ENCODE measurements at places on chromosomes 7 and 10.

DNA sequence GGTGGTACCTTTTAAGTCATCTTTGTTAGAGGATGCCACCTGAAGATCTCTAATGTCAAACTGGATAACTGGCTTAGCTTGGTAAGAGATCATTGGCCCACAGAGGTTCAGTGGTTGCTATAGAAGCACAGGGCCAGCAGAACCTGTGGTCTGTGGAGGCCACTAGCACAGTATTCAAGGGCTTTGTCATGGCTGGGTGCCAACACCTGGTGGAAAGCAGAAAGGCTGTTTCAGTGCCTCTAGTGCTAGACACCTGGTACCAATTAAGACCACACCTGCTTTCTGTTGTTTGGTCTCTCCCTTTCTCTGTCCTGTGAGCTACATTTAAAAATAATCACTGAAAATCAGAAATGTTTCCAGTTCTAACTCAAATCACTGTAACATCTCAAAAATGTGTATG, 10.0 kb upstream of the PCGF5 start:
- H3K4me3 ChIP-seq: no peak overlapping the region
- no peaks in the 10 kb centered on the region for H3K27me3 ChIP-seq
- DNase-seq: no peak

GRCh38 chr10:69202332-69202731, 17.8 kb upstream of the HKDC1 start:
- H3K4me1 ChIP-seq: no peaks in the 10 kb centered on the region
- no peak overlapping the region for H3K4me3 ChIP-seq
- 0 out of 2 replicates have a peak overlapping the region, but pooled peaks have one; percentile 7 for H3K27ac ChIP-seq
- peak; percentile 30 for DNase-seq
- no peaks in the 10 kb centered on the region for H3K27me3 ChIP-seq

DNA sequence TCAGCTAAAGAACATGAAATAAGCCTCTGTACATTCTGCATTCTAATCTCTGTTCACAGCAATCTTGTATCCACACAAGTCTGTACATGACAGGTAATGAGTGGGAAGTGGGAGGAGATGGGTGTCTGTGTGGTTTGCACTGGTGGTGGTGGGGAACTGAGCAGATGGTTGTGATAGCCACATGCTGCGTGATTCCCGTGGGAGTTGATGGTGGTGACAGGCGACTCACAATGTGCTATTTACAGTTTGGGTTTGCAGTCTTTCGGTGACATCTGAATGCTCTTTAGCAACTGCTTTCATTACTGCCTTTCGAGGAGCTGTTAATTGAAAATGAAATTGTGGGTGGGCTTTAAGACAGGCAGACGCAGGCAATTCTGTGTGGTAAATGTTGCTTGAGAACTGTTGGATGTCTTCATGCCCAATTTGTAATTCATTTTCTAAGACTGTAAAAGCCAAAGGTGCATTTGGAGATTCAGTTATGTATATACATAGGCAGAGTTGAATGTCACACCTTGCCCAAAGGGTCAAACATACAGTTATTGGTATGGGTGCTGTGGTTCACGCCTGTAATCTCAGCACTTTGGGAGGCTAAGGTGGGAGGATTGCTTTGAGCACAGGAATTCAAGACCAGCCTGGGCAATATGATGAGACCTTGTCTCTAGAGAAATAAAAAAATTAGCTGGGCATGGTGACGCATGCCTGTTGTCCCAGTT, 308.2 kb downstream of the AUTS2 start:
- no peaks in the 10 kb centered on the region for H3K27me3 ChIP-seq
- no peaks in the 10 kb centered on the region for H3K36me3 ChIP-seq
- DNase-seq: peak; percentile 3
- no peak overlapping the region for H3K4me3 ChIP-seq
- no peaks in the 10 kb centered on the region for H3K4me1 ChIP-seq

DNA sequence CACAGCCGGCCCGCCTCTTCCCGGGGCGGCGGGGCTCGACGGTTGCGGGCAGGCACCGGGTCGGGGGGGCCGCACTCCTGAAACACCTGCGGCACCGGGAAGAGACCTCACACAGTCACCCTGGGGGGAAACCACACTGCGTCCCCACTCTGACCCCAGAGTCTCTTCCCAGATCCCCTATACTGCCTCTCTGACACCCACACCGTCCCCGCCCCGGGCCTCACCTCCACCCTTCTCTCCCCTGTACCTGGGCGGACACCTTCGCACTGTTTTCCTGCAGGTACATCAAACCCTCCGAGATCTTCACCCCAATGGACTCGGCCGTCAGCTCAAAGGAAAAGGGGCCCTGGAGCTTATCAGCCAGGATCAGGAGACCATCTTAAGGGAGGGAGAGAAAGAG, 3.4 kb upstream of the GAL3ST4 start:
- DNase-seq: no peak
- peaks cover 11% of the 10 kb centered on the region for H3K27me3 ChIP-seq
- H3K36me3 ChIP-seq: no peaks in the 10 kb centered on the region

DNA sequence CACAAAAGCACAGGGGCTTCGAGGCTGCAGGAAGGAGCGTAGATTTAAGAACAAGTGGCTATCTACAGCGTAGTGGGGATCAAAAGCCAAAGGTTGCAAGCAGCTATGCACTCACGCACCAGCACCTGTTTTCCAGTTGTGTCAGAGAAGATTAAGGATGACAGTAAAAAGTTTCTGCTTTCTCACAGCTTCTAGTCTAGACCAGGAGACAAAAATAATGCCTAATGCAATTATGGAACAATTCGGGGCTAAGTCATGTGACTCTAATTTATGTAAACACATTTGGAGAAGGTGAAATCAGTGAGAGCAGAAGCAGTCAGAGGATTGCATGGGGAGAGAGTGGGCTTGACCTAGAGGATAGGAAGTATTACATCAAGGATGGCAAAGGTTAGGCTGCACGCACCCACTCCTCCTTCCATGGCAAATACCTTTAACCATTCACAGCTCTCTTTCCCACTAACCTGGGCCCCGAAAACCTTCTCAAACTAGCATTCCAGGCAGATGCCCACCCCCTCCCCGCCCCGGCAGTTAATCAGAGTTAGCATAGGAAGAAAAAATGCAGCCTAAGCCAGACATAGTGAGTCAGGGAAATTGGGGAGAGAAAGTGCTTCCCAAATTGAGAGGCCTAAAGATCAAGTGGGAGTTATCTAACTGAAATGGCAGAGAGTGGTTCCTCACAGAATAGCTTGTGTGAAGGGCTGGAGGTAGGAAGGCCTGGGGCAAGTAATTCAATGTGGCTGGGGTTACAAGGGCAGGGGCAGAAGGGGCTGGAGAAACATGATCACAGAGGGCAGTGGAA, 48.2 kb upstream of the GPAM start:
- H3K27ac ChIP-seq: no peak overlapping the region
- H3K36me3 ChIP-seq: no peaks in the 10 kb centered on the region
- peaks cover 62% of the 10 kb centered on the region for H3K4me1 ChIP-seq

DNA sequence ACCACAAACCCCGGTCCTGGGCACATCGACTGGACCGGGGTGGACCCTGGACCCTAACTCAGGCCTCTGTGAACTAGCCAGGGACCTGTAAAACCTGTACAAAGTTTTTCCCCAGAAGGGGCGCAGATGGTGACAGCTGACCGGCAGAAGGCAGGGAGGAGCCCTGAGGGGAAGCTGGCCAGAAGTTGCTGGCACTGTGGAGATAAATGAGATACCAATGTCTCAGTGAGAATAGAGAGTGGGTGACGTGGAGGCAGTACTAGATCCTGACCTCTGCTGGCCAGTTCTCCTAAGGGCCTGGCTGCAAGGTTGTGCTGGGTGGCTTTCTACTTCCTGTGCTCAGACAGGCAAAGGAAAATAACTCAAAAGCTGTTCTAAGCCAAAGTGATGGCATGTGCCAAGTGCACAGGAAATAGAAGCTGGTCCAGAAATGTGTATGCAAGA, 10.6 kb upstream of the TSPAN14 start:
- H3K4me1 ChIP-seq: no peaks in the 10 kb centered on the region
- H3K27me3 ChIP-seq: peaks cover 8% of the 10 kb centered on the region
- H3K4me3 ChIP-seq: no peak overlapping the region
- no peaks in the 10 kb centered on the region for H3K36me3 ChIP-seq
- no peak for DNase-seq

DNA sequence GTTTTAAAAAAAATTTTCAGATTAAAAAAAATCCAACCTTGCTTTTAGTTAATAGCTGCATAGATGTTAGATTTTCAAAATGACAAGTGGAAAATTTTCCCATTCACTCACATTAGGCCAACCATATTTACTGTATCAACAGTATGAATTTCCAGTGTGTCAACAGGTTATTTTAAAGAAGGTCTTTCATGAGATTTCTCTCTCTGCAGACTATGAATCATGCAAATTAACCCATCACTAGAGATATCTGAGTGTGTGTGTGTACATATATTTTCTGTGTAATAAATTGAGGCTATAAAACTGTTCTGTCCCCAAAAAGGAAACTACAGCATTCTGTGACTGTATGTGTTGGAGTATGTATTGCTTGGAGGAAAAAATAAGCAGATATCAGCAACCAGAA, 305.6 kb downstream of the ARL4A start:
- no peak overlapping the region for H3K4me3 ChIP-seq
- no peak for DNase-seq
- no peak overlapping the region for H3K27ac ChIP-seq

DNA sequence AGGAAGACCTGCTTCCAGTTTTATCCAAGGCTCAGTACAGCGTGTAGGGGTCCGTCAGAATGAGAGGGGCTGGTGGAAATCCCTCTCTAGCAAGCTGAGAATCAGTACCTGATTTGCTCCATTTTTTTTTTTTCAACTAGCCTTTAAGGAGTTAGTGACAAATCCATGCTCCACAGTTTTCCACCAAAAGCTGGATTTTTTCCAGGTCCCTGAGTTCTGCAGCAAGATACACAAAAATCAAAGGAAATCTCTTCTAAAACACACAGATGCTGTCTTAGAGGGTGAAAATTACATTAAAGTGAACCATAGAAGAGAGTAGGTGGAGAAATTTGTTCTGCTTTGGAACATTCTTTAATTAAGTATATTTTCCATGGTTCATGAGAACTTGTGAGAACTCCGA, 30.4 kb downstream of the MDFIC start:
- H3K36me3 ChIP-seq: no peaks in the 10 kb centered on the region
- no peaks in the 10 kb centered on the region for H3K27me3 ChIP-seq
- no peak overlapping the region for H3K27ac ChIP-seq
- H3K4me1 ChIP-seq: no peaks in the 10 kb centered on the region

- peak; percentile 81 for DNase-seq
- peak overlapping the region; percentile 40 for H3K27ac ChIP-seq
- no peaks in the 10 kb centered on the region for H3K36me3 ChIP-seq
- peak overlapping the region; percentile 90 for H3K4me3 ChIP-seq
Measured at GRCh38 chr7:73738220-73738611, 386 bp downstream of the ABHD11 start.

GRCh38 chr7:124796771-124797170, 31.2 kb upstream of the GPR37 start:
- H3K4me3 ChIP-seq: no peak overlapping the region
- H3K4me1 ChIP-seq: no peaks in the 10 kb centered on the region
- DNase-seq: no peak
- H3K27ac ChIP-seq: no peak overlapping the region

DNA sequence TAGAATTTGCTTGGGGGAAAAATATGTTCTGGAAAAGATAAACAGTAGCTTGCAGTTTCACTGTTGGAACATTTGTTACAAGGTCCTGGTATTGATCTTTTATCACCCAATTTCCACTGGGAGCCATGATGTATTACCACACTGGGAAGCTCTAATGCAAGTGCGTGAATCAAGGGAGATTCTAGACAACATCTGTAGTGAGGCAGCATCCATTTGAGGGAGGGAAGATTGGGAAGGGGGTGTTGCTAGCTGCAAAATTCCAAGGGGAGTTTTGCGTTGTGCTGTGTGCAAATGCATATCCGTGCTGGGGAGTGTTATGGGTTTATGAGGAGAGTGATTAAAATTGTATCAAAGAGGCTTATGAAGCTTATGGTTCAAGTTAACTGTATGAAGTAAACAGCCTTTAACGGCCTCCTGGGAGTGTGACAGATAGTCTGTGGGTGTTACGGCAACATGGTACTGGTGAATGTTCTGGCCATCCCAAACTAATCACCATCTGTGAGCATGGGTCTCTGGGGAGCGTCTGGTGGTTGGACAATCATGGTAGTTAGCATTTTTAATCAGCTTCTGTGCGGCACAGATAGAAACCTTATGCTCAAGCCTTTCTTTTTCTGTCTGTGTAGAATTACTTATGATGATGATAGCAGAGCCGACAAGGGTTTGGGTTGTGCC, 601.9 kb upstream of the GALNT17 start:
- no peaks in the 10 kb centered on the region for H3K4me1 ChIP-seq
- DNase-seq: no peak
- H3K27ac ChIP-seq: no peak overlapping the region
- 0 out of 2 replicates have a peak, but pooled peaks cover 7% of the 10 kb centered on the region for H3K27me3 ChIP-seq
- H3K36me3 ChIP-seq: no peaks in the 10 kb centered on the region

- H3K4me1 ChIP-seq: no peaks in the 10 kb centered on the region
- DNase-seq: peak; percentile 1
- no peaks in the 10 kb centered on the region for H3K36me3 ChIP-seq
- no peak overlapping the region for H3K27ac ChIP-seq
Measured at GRCh38 chr7:46109437-46109836, 188.4 kb upstream of the IGFBP3 start.

GRCh38 chr7:141610671-141611070, 59.5 kb downstream of the AGK start:
- no peak for DNase-seq
- no peaks in the 10 kb centered on the region for H3K27me3 ChIP-seq
- H3K36me3 ChIP-seq: peaks cover 6% of the 10 kb centered on the region

DNA sequence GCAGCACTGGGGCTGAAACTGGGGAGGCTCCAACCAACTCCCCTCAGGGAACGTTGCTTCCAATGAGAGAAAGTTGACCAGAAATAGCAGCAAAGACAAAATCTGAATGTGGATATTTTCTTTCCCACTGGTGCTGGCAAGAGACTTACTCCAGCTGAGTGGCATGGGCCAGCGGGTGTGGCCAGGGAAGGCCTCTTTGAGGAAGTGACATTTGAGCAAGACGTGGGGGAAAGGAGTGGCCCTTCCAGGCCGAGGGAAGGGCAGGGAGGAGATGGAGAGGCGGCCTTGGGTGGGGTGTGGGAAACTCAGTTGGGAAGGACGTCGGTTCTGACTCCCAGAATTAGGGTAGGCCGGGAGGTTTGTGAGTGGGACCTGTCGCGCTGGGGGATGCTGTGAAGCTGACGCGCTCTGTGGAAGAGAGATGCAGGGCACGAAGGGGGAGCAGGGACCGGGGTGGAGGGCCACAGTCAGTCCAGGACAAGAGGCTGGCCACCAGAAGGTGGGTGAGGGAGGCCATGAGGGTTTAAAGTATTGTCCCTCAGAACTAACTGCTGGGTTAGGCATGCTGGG, 96.7 kb upstream of the IKZF1 start:
- no peaks in the 10 kb centered on the region for H3K4me1 ChIP-seq
- no peak overlapping the region for H3K27ac ChIP-seq
- peaks cover 5% of the 10 kb centered on the region for H3K27me3 ChIP-seq
- DNase-seq: no peak

DNA sequence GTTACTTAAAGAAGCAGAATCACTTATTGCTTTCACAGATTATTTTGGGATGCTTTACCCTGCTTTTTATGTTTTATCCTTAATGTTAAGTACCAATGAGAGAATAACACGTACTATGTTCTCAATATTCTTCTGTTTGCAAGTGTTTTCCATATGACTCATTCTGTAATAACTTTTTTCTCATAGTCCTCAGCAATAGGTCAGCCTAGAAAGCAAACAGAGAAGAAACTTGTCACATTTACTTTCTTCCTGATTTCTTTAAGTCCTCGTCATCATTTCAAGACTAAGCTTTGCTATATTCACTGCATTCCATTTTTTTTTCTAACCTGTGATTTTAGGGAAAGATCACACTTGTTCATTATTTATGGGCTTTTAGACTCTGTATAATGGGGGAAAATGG, 6.8 kb upstream of the AGR2 start:
- peak; percentile 57 for DNase-seq
- peaks cover 7% of the 10 kb centered on the region for H3K4me1 ChIP-seq
- H3K36me3 ChIP-seq: no peaks in the 10 kb centered on the region
- H3K27ac ChIP-seq: 0 out of 2 replicates have a peak overlapping the region, but pooled peaks have one; percentile 2
- no peaks in the 10 kb centered on the region for H3K27me3 ChIP-seq

Data from GM23248 (cell line).